ENCODE measurements at places on chromosomes 7 and 10.

DNA sequence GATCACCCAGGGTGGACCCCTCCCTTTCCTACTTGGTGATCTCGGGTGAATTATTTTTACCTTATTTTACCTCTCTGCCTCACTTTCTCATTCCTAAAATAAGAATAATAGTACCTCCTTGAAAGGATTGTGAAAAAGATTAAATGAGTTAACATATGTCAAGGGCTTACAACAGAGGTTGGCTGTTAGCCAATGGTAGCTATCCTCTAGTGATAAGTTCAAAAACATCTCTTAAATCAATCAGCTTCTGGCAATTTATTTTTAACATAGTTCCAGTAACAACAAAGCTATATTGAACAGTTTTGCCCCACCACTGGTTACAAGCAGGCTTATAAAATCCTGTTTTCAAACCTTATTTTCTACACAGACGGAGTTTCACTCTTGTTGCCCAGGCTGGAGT is 45.4 kb downstream of the TMEM168 start:
- DNase-seq, result no peak

DNA sequence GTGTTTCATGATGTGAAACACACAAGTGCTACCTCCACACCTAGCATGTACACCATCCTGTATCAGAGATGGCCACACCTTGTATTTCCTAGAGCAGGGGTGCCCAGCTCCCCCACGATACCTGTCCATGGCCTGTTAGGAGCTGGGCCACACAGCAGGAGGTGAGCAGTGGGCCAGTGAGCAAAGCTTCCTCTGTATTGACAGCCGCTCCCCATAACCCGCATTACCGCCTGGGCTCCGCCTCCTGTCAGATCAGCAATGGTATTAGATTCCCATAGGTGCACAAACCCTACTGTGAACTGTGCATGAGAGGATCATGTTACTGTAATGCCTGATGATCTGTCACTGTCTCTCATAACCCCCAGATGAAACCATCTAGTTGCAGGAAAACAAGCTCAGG is 145.6 kb upstream of the RNF32 start:
- DNase-seq, result peak; percentile 14

DNA sequence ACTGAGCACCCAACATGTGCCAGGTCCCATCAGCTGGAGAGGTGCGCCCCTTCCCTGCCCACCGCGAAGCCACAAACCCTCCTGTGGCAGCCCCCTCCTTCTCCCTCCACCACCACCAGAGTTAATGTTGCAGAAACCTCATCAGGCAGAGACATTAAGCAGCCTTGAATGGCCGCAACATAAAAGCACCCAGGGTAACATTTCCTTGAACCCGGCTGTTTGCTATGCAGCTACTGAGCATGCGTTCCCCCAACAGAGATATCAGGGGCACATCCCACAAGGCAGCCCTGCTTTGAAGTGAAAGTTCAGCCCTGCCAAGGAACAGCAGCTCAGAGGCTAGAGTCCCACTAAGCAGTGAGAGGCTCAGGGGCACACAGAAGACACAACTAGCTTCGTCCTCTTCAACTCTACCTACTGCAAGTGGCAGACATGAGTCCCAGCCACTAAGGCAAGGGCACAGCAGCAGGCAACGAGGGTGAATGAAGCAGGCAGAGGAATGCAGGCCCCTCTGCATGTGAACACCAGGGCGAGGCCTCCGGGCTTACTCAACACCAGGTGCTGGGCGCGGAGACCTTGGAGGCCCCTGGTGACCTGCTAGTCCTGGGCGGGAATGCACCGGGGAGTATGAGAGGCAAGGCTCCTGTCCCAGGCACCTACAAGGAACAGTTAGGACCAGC is 107.4 kb downstream of the SLIT1 start:
- no peak for DNase-seq

GRCh38 chr10:70816220-70816894 is 609 bp downstream of the SGPL1 start:
- peak; percentile 74 for DNase-seq

GRCh38 chr7:1402791-1403637 is 56.3 kb downstream of the MICALL2 start:
- DNase-seq, result no peak

- DNase-seq, result peak; percentile 86
These were observed 123.1 kb upstream of the PITRM1 start for GRCh38 chr10:3295582-3296151.

GRCh38 chr7:17166824-17167379 is 131.6 kb upstream of the AHR start:
- DNase-seq, result no peak

- no peak for DNase-seq
These were observed 86.0 kb upstream of the PODXL start for GRCh38 chr7:131642429-131642828.

GRCh38 chr10:17782921-17783665 is 26.1 kb upstream of the MRC1 start:
- no peak for DNase-seq
